ENCODE measurements at places on chromosomes 12 and 14.

DNA sequence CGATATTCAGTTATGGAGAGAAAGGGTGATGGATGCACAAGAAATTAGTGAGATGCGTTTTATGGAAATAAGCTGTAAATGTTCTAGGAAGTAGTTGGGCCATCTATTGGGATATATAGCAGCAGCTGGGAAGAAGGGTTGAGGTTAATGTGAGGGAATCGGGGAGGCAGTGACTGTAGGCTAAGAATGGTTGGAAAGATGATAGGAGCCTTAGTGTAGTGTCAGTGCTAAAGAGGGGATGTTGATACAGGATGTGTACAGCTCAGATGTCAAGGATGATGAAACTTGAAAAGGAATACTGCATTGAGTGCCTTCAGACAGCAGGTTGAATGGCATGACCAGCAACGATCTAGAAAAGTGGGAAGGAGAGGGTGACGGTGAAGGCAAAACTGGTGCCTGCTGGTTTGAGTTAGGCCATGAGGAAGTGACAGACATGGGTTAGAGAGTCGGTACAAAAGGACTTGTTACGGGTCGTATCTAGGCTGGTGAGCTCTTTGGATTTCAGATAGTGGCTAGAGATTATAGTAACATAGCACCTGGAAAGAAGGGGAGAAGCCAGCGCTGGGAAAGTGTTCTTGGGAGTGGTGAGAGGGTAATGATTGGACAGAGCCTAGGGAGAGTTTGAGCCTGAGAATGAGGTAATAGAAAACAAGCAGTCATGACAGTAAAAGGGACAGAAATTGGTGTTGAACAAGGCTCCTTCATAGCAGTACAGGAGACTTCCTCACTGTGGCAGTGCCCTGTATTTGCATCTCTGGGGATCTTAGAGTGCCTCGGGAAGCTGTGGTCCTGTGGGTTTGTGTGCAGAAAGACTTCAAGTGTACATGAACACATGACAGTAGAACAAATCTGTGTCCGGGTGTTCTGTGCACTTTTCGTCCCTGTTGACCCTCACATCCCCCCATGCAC, 9.6 kb downstream of the MARS1 start:
- DNase-seq = no peak

DNA sequence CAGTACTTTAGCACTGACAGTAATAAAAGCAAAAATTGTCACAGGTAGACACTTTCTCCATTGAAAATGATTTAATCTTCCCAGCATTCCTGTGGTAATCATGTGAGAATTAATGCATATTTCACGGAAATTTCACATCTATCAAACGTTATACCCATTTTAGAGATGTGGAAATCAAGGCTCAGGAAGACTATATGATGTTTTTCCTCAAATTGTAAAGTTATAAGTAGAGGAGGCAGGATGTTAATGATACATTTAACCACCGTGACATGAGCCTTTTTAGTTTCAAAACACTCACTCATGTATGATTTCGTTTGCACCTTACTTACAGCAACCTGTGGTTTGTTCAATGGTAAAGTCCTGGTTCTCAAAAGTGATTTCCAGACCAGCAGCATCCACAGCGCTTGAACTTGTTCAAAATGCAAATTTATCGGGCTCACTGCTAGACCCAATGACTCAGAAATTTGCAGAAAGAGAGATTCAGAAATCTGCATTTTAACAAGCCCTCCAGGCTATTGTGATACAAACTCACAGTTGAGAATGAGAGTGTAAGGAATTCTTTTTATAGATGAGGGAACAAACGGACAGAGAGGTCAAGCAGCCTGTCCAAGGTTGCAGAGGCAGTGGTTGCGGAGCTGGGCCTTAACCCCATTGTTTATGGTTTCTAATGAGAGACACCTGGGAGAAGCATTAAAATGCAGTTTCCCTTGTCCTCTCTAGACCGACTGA, 654.8 kb upstream of the TBX3 start:
- DNase-seq = peak; percentile 89

DNA sequence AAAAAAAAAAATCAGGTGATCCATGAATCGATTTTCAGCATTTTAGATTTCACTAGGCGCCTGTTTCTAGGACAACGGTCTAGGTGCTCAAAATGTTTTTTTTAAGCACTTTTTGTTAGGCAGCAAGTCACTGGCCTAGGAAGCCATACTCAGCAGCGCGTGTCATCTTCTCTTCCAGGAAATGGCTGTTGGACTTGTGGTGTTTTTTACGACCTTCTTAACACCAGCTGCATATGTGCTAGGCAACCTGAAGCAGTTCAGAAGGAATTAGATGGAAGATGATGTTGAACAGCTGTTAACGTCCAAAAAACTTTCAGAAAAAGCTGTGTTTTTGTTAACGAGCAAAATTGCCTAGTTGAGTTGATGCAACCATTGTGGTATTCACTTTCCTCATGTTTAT, 868 bp downstream of the COX8C start:
- no peak for DNase-seq

DNA sequence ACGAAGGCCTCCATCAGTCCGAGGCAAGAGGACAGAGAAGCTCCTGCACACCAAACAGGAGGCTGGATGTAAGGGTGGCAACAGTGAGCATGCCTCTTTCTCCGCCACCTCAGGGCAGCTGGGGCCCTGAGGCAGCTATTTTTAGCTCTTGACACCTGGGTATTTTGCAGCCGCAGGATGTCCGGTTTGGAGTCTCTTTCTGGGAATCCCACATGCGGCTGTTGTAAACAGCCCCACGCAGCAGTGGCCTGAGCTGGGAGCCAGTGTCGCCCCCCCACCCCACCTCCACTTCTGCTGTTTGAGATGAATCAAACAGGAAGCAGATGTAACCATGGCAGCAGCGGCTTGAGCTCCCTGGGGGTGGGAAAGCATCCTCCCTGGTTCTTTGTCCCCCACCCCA, 11.7 kb downstream of the HDAC7 start:
- DNase-seq = peak; percentile 68

DNA sequence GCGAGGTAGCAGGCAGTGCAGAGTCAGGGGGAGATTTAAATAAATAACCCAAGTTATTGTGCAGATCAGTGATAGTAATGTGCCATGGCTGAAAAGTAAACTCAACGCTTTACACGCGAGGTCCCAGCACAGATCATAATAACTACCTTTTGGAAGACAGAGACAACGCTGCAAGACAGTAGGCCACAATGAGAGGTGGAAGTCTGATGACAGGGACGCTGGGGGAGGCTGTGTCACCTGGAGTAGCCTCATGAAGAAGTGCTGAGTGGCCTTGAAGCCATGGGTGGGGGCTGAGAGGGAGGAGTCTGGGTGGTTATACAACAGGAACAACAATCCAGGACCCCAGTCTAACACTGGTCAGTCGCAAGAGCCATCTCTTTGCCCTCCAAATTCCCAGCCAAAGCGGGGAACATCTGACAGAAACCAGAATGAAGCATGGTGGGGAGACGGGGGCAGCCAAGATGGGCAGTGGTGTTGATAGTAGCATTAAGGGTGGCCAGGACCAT, 28.2 kb downstream of the ANO2 start:
- no peak for DNase-seq

- no peak for DNase-seq
These were observed 109.5 kb downstream of the DIP2B start for GRCh38 chr12:50614167-50614759.

DNA sequence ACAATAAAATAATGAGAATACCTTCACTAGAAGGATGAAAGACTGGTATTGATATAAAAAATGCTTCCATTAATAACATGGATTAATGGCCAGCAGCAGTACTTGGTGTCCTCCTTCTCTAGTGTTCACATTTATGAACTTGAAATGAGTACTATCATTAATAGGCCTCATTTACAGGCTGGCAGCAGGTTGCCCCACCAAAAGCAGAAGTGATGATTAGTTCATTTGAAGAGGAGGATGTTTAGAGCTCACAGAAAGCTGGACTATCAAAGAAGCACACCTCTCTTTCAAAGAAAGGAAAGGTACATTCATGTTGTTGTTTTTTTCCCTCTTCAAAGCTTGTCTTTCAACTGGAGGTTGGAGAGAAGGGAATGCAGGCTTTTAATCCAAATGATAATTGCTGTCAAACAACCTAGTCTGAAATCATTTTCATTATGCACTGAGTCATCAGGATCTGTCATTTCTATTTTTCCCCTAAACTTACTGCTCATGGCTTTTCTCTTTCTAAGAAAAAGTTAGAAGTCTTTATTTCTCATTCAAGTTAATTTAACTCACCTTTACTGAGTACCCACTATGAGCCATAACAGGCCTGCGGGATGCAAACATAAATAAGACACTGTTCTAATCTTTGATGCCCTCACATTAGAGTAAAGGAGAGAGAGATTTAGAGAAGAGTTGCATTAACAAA, 157.9 kb upstream of the GRIP1 start:
- no peak for DNase-seq

GRCh38 chr12:70321191-70321590, 44.9 kb upstream of the KCNMB4 start:
- no peak for DNase-seq

- DNase-seq = no peak
These were observed 86.1 kb downstream of the CPSF2 start for GRCh38 chr14:92207928-92208265.

GRCh38 chr14:93977790-93978581, 1.6 kb upstream of the ASB2 start:
- peak; percentile 73 for DNase-seq

- no peak for DNase-seq
These were observed 60.3 kb upstream of the VPS33A start for GRCh38 chr12:122326586-122326985.

- DNase-seq = peak; percentile 77
These were observed at the start of gene HOXC4 for GRCh38 chr12:54053751-54054741. HOXC4 (plus strand) TSS chr12:54053835; CDS start chr12:54053923, 88 bp downstream.

DNA sequence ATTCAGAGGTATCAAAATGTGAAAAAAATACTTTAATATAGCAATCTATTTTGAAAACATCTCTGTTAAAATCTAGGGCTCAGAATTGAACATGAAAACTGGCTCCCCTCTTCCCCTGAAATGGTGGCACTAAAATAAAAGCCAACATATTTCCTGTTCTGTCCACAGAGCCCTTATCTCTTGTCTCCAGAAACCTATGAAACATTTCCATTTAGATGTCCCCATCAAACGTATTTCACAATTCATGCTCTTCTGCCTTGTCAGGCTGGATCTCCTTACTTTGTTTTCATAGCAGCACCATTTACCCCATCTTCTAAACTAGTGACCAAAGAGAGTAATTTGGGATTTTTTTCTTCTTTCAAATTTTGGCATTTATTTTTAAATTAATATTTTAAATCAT, 42.4 kb downstream of the PDE3A start:
- no peak for DNase-seq

- no peak for DNase-seq
These were observed 7.1 kb upstream of the CGRRF1 start for GRCh38 chr14:54502602-54503001.

- DNase-seq = no peak
These were observed 175.3 kb downstream of the DERA start for GRCh38 chr12:16086462-16086861.

DNA sequence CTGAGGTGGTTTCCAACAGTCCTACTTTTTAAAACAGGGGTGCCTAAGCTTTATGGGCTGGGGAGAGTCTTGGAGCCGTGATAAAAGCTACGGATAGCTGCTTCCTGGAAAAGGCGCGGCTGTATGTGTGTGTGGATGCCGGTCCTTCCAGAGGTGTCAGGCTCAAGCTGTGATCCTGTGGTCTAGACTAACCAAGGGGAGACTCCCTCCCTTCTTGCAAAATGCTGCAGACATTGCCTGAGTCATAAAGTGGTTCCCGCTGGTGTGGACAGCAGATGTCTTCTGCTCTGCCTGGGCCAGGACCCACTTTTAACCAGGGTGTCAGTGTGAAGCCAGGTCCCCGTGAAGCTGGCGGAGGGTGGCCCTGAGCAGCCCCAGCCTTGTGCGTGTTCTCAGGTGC, 37.8 kb downstream of the CCDC92 start:
- no peak for DNase-seq

DNA sequence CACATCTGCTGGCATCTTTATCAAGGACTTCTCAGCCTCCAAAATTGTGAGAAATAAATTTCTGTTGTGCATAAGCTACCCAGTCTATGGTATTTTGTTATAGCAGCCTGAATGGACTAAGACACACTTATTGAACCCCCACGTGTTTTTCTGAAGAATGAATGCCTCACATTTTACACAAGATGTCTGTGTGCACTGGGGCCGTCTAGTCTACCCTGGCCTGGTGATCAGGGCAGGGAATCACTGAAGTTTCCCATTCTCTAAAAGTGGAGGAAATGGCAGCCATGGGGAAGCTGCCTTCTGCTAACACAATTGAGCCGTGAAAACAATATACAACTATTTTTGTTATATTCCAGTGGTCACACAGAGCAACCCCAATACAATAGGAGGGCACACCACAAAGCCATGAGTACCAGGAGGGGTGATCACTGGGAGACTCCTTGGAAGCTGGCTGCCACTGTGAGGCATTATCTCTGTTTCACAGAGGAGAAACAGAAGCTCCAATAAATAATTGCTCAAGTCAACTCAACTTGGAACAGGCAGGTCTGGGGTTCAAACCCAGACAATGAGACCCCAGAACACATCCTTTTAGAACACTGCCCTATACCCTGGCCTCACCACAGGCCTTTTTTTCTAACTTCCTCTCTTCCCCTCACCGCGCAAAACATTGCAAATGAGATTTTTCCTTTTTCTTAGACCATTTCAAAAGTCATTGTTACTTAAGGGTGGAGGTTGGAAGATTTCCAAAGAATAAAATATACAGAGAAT, 18.3 kb upstream of the LTA4H start:
- no peak for DNase-seq

DNA sequence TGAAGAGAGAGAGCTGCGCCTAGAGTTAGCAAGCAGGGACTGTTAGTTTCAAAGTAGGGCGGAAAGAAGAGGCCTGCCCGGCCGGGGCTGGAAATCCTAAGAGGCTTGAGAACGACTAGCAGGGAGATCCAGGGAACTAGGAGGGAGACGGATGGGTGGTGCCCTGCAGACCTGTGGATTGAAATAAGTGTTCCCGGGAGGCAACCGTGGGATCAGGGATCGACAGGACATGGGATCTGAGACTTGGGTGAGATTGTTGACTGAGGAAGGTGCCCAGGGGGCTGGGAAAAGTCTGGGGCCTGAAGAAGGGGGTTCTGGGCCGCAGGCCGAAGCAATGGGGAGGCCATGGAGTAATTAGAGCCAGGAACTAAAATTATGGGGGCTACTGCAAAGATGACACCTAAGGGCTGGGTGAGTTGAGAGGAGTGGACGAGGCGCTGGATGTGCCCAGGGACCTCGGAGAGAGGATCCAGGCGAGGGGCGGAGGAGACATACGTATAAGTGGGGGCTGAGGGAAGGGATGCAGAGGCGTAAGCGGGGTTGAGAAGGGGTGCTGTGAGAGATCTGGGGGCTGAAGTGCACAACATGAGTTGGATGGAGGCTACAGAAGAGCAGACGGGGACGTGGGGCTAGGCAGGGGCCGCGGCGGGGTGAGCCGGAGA, 635 bp downstream of the LTA4H start:
- no peak for DNase-seq

- DNase-seq = peak; percentile 57
These were observed 4.8 kb upstream of the AEBP2 start for GRCh38 chr12:19434538-19434937.

DNA sequence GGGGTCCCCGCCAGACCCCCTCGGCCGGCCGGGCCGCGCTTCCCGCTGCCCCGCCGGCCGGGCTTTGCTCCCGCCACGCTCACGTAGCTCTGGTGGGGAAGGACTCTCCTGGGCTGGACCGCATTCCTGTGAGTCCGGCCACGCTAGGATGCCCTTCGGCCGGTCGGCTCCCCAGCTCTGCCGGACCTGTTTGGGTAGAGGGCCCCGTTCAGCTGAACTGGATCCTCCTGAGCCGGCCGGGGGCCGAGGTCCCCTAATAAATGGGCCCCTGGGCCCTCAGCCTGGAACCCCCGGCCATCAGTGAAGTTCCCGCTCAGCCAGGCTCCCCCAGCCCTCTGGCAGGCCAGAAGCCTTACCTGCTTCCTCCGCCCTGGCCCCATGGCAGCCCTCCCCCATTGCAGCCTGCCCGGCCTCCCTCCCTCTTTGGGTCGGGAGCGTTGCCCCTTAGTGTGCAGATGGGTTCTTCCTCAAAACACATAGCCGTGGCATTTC, 593 bp downstream of the UNC119B start:
- DNase-seq = peak; percentile 37

Measured in GM12865 (cell line).